ENCODE measurements at places on chromosomes 6 and 20. TPM values are rescaled to one million over a fixed set of nuclear protein-coding genes. Genes with fewer than 3 reads are reported as not detected.

The ADGRF5 gene
- total RNA-seq = not detected

The MTFR2 gene
- 35.8 TPM for total RNA-seq

The SASH1 gene
- total RNA-seq = 0.47 TPM

The PAQR8 gene
- total RNA-seq = 12.5 TPM

The PACSIN1 gene
- total RNA-seq = 0.59 TPM

The KATNA1 gene
- total RNA-seq = 22.7 TPM

The HLA-DRA gene
- 311 TPM for total RNA-seq

GRCh38 chr6:44933108-44933507, 395.0 kb upstream of the RUNX2 start:
- no peaks in the 10 kb centered on the region for H3K27me3 ChIP-seq
- peaks cover 23% of the 10 kb centered on the region for H3K36me3 ChIP-seq
- peaks cover 36% of the 10 kb centered on the region for H3K4me1 ChIP-seq
- no peak for DNase-seq
- H3K4me3 ChIP-seq = peak overlapping the region; percentile 81
- H3K27ac ChIP-seq = peak overlapping the region; percentile 97

GRCh38 chr20:4665591-4665990, 56.1 kb upstream of the PRND start:
- peak overlapping the region; percentile 92 for H3K27ac ChIP-seq
- H3K36me3 ChIP-seq = peaks cover 16% of the 10 kb centered on the region
- DNase-seq = no peak
- H3K4me1 ChIP-seq = peaks cover 48% of the 10 kb centered on the region

GRCh38 chr20:50113420-50114224, 672 bp upstream of the UBE2V1 start:
- H3K36me3 ChIP-seq = peaks cover 16% of the 10 kb centered on the region
- H3K4me3 ChIP-seq = peak overlapping the region; percentile 89
- H3K27me3 ChIP-seq = no peaks in the 10 kb centered on the region
- H3K27ac ChIP-seq = peak overlapping the region; percentile 98
- peaks cover 65% of the 10 kb centered on the region for H3K4me1 ChIP-seq

DNA sequence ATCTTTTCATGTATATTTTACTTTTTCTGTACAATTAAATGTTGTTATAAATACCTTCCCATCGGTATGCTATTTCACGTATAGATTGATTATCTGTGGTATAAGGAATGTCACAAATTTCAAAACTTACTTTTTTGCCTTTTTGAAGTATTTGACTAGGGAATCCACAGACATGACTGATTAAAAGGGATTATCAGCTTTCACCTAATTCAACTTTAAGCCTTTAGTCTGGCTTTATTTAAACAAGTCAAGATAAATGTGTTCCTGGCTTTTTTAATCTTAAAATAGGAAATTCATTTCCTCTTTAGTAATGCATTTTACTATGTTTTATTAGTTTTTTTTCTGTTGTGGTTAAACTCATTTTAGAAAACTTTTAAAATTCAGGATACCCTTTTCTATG, 160.0 kb downstream of the MACROD2 start:
- no peaks in the 10 kb centered on the region for H3K27me3 ChIP-seq
- H3K36me3 ChIP-seq = no peaks in the 10 kb centered on the region
- no peak overlapping the region for H3K4me3 ChIP-seq
- H3K4me1 ChIP-seq = no peaks in the 10 kb centered on the region
- no peak for DNase-seq
- no peak overlapping the region for H3K27ac ChIP-seq

GRCh38 chr6:116011520-116011919, 49.2 kb downstream of the FRK start:
- H3K27me3 ChIP-seq = peaks cover 40% of the 10 kb centered on the region
- H3K27ac ChIP-seq = no peak overlapping the region
- H3K4me1 ChIP-seq = peaks cover 11% of the 10 kb centered on the region
- peak; percentile 57 for DNase-seq
- H3K4me3 ChIP-seq = no peak overlapping the region
- no peaks in the 10 kb centered on the region for H3K36me3 ChIP-seq

DNA sequence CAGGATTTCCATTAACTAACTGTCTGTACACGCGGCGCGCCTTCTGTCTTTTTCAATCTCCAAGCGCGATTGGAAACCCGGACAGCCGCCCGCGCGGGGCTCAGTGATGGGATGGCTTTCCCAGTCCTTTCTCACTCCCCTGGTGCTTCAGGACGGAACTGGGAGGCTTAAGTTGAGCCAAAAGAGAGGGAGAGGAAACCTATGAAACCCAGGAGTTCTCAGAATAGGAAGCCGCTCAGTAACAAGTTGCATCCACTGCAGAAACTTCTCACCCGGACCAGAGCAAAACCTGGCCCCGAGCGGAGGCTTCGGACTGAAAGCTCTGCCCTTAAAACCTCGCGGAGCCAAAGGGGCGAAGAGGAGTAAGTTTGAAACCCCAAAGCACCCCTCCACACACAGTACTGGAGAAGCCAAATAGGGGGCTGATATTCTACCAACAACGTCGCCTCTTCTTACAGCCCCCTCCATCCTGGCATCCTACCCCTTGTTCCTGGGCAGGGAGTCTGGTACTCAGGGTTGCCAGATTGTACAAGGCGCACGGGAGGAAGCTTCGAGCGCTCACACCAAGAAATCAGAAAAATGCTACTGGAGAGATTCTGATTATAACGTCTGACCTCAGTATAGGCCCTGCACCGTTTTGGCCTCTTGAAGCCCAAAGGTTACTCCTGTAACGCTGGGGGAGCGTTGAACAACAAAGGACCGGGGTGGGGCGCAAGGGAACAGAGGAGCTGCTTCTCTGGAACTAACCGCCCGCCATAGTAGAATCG, 906 bp upstream of the COL12A1 start:
- peaks cover 49% of the 10 kb centered on the region for H3K4me1 ChIP-seq
- peaks cover 6% of the 10 kb centered on the region for H3K36me3 ChIP-seq
- peaks cover 89% of the 10 kb centered on the region for H3K27me3 ChIP-seq
- peak overlapping the region; percentile 31 for H3K4me3 ChIP-seq

- no peaks in the 10 kb centered on the region for H3K36me3 ChIP-seq
- DNase-seq = no peak
- no peak overlapping the region for H3K4me3 ChIP-seq
- peaks cover 9% of the 10 kb centered on the region for H3K27me3 ChIP-seq
Observed at GRCh38 chr20:50394569-50394968, 115.6 kb upstream of the PTPN1 start.

GRCh38 chr6:53985366-53985765, 125.9 kb upstream of the MLIP start:
- H3K27ac ChIP-seq = no peak overlapping the region
- H3K27me3 ChIP-seq = peaks cover 12% of the 10 kb centered on the region
- H3K4me1 ChIP-seq = no peaks in the 10 kb centered on the region
- no peak overlapping the region for H3K4me3 ChIP-seq
- H3K36me3 ChIP-seq = no peaks in the 10 kb centered on the region

GRCh38 chr20:46128310-46129151, 10.4 kb downstream of the CD40 start:
- H3K27me3 ChIP-seq = peaks cover 36% of the 10 kb centered on the region
- H3K4me1 ChIP-seq = no peaks in the 10 kb centered on the region
- H3K27ac ChIP-seq = no peak overlapping the region

- peaks cover 69% of the 10 kb centered on the region for H3K36me3 ChIP-seq
- no peak for DNase-seq
- H3K27me3 ChIP-seq = no peaks in the 10 kb centered on the region
- no peak overlapping the region for H3K4me3 ChIP-seq
Observed at GRCh38 chr6:111691345-111692225, 85.9 kb upstream of the TRAF3IP2 start.

DNA sequence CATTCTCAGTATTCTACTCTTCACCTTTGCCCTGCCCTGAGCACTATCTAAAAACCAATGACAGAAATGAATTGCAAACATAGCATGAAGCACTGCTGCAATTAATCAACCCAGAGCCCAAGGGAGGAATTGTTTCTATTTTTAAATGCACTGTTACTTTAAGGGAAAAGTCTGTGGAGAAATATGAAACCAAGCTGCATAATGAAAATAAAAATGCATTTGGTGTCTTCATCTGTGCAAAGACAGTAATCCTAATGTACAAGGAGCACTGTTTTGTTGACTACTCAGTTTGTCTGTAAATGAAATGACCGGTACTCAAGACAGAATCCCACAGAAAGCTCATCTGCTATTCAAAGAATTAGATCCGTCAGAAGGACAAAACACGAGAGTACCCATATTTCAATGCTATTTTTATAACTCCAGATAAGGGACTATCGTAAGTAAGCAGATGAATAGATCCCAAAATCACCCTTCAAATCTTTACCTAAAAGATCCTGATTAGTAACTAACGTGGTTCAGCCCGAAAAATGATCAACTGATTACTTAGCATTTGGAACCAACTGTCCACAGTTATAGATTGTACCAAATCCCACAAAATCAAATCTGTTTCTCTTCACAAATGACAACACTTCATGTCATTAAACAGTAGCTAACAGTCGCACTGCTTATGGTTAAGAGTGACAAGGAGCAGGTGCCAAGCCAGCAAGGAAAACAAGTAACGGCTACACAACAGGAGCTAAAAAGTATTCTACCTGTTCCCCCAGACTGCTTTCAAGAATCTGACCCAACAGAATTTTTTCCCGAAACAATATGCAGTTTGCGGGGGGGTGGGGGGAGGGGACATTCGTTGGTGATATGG, 2.4 kb downstream of the KIF13A start:
- DNase-seq = no peak
- peaks cover 82% of the 10 kb centered on the region for H3K27me3 ChIP-seq
- peaks cover 11% of the 10 kb centered on the region for H3K4me1 ChIP-seq
- H3K27ac ChIP-seq = no peak overlapping the region
- peaks cover 1% of the 10 kb centered on the region for H3K36me3 ChIP-seq

DNA sequence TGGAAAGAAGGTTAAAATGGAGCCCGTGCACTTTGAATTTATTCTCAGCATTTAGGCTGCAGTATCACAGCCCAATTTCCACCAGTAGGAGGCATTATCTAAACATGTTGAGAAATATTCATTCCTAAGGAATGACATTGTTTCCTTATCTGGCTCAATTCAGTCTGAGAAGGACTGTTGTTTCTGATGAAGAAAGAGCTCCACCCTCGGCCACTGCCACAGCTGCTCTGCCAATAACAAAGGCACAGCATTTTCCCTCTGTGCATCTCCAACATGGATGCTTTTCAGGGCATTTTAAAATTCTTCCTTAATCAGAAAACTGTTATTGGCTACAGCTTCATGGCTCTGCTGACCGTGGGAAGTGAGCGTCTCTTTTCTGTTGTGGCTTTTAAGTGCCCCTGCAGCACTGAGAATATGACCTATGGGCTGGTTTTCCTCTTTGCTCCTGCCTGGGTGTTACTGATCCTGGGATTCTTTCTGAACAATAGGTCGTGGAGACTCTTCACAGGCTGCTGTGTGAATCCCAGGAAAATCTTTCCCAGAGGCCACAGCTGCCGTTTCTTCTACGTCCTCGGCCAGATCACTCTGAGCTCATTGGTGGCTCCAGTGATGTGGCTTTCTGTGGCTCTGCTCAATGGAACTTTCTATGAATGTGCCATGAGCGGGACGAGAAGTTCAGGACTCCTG, at the start of gene CALHM5:
TSS of gene CALHM5 (plus strand) at position 216 of the 687 bp plus-strand sequence. CDS start at position 274, 58 bp downstream.
- H3K27me3 ChIP-seq = peaks cover 16% of the 10 kb centered on the region
- H3K36me3 ChIP-seq = no peaks in the 10 kb centered on the region
- H3K27ac ChIP-seq = no peak within 1 kb of the TSS
- H3K4me1 ChIP-seq = no peaks in the 10 kb centered on the region

- no peaks in the 10 kb centered on the region for H3K36me3 ChIP-seq
- H3K27me3 ChIP-seq = no peaks in the 10 kb centered on the region
- no peak overlapping the region for H3K4me3 ChIP-seq
Observed at GRCh38 chr20:22455259-22455658, 129.1 kb downstream of the FOXA2 start.

GRCh38 chr20:48292806-48293205, 507.5 kb upstream of the SULF2 start:
- peaks cover 15% of the 10 kb centered on the region for H3K27me3 ChIP-seq
- no peak overlapping the region for H3K27ac ChIP-seq
- DNase-seq = no peak
- H3K4me3 ChIP-seq = no peak overlapping the region
- H3K4me1 ChIP-seq = no peaks in the 10 kb centered on the region

DNA sequence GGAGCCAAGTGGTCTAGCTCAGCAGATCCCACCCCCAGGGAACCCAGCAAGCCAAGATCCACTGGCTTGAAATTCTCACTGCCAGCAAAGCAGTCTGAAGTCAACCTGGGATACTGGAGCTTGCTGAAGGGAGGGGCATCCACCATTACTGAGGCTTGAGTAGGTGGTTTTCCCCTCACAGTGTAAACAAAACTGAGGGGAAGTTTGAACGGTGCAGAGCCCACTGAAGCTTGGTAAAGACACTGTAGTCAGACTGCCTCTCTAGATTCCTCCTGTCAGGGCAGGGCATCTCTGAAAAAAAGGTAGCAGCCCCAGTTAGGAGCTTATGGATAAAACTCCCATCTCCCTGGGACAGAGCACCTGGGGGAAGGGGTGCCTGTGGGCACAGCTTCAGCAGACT, 819.5 kb upstream of the EPHA7 start:
- H3K4me3 ChIP-seq = no peak overlapping the region
- no peak overlapping the region for H3K27ac ChIP-seq
- H3K27me3 ChIP-seq = no peaks in the 10 kb centered on the region

DNA sequence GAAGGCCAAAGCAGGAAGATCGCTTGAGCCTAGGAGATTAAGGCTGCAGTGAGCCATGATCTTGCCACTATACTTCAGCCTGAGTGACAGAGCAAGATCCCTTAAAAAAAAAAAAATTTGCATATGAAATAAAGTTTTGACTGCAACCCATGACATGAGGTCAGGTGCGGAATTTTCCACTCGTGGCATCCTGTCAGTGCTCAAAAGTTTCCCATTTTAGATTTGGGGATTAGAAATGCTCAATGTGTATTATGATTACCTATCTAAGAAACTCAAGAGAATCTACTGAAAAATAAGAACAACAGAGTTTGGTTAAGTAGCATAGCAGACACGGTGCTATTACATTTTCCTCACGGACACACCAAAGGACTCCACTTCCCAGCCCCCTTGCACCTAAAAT, 11.7 kb downstream of the SLC23A2 start:
- peaks cover 6% of the 10 kb centered on the region for H3K4me1 ChIP-seq
- no peak overlapping the region for H3K27ac ChIP-seq
- DNase-seq = no peak
- H3K36me3 ChIP-seq = peaks cover under 1% of the 10 kb centered on the region
- H3K4me3 ChIP-seq = no peak overlapping the region
- H3K27me3 ChIP-seq = no peaks in the 10 kb centered on the region

- H3K27me3 ChIP-seq = peaks cover 30% of the 10 kb centered on the region
- no peak for DNase-seq
- no peak overlapping the region for H3K4me3 ChIP-seq
- H3K27ac ChIP-seq = no peak overlapping the region
Observed at GRCh38 chr6:34110610-34111009, 35.3 kb downstream of the GRM4 start.

GRCh38 chr6:110098511-110099116, 80.9 kb downstream of the WASF1 start:
- H3K27me3 ChIP-seq = peaks cover 16% of the 10 kb centered on the region
- no peak overlapping the region for H3K4me3 ChIP-seq
- H3K36me3 ChIP-seq = no peaks in the 10 kb centered on the region
- no peak overlapping the region for H3K27ac ChIP-seq
- no peaks in the 10 kb centered on the region for H3K4me1 ChIP-seq
